Fibroblast of upper back skin (primary cell): ENCODE measurements at places on chromosomes 1 and 21.

DNA sequence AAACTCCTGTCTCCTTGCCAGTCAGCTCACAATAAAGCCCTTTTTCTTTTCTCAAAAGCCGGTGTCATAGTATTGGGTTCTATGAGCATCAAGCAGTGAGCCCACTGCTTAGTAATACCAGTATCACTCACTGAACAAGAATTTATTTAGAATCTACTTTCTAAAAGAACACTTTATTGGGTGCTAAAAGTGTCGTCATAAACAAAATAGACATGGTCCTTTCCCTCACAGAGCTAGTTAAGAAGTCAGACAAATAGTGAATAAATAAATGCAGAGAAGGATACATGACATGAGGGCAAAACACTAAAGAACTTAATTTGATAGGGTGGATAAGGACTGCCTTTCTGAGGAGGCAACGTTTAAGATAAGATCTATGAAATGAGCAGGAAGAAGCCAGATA is 32.2 kb downstream of the EVI5 start:
- no peak for DNase-seq

DNA sequence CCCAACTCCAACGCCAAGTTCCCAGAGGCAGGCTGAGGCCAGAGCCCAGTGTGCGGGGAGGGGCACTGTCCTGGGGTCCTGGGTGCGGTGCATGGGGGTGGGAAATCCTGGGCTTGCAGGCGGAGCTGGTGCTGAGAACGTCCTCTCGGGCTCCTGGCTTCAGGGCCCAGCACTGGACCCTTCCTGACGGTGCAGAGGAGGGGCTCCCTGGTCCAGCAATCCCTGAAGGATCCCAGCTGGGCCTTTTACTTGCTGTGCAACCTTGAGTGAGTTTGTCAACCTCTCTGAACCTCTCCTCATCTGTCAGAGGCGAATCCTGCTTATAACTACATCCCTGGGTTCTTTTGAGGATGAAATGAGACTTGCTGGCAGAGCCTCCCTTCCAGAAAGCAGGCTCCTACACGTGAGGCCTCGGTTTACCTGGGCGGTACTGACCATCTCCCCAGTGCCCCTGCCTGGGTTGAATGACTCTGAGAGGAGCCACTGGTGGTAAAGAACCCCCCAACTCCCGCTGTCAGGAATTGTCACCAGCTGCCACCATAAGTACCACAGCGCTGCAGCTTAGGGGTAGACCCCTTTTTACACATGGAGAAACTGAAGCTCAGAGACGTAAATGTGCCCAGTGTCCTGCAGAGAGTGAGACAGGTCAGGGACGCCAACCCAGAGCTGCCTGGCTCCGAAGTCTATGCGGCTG is 77.3 kb downstream of the DHRS3 start:
- DNase-seq, result no peak

DNA sequence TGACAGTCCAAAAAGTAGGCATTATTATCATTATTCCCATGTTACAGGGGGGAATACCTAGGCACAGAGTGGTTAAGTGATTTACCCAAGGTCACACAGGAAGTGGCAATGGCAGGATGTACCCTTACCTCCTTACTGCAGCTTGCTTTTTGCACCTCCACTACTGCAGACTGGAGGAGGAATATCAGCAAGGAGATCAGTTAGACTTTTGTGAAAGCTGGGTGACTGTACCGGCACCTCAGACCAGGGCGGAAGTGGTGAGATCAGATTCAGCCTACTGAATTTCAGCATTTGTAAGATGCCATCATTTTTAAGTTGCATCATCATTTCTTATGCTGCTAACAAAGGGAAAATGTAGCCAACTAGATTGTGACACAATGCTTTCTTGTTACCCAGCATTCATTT is 4.5 kb downstream of the ADARB1 start:
- peak; percentile 52 for DNase-seq

DNA sequence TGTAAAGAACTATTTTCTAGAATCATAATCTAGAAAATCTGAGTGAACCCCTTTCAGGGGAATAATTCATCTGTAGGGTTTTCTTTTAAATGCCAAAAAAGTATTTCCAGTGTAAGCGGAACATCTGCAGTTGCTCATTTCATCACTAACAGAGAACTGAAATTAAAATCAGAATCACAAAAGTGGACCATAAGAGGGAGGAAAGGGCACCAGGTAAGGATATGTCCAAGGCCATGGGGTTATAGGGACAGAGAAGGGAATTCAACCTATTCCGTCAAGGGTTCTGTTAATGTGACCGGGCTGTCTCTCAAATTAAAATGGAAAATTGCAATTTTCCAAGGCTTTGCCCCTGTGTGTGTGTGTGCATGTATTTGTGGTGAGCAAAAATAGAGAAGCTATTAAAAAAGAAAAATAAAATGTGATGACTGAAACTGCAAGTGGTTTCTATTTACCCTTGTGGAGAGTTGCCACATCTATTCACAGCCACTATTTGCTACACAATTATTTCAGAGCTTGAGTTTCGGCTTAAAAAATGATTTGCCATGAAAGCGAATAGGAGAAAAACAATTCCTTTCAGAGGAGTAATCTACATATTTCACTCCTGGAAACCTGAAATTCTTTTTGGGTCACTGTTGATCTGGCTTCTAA is 53.1 kb downstream of the APP start:
- no peak for DNase-seq

DNA sequence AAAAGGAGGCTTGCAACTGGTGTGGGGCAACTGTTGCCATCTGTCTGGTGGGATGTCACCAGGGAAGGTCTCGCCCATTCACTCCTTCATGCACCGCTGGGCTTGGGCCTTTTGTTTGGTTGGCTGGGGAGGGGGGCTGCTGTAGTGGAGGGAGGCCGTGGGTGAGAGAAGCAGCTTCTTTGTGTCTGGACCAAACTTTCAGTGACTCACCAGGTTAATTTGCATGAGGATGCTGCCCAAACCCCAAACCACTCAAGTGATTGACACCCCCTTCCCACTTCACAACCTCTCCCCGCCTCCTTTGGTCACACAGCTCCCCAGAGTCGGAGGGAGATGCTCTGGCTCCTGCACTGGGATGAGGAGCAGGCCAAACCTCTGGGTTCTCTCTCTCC is 19.7 kb downstream of the BTG2 start:
- no peak for DNase-seq
